Hindlimb muscle (tissue), 1 donor: ENCODE measurements at places on chromosomes 2 and 18. TPM values are rescaled to one million over a fixed set of nuclear protein-coding genes. Genes with fewer than 3 reads are reported as not detected.

LYPD1 gene
- 3.3 TPM for polyA plus RNA-seq

MEP1B gene
- polyA plus RNA-seq: not detected

PIEZO2 gene
- polyA plus RNA-seq: 19.0 TPM

GBX2 gene
- polyA plus RNA-seq: 0.22 TPM

NIF3L1 gene
- 15.3 TPM for polyA plus RNA-seq

RND3 gene
- 32.5 TPM for polyA plus RNA-seq

GCA gene
- polyA plus RNA-seq: 13.8 TPM

ADGRF3 gene
- polyA plus RNA-seq: 0.58 TPM

PRKAG3 gene
- 44.4 TPM for polyA plus RNA-seq

M1AP gene
- polyA plus RNA-seq: 0.27 TPM

EPHA4 gene
- polyA plus RNA-seq: 12.2 TPM

ESPNL gene
- 1.2 TPM for polyA plus RNA-seq

PROC gene
- 0.93 TPM for polyA plus RNA-seq

SP100 gene
- 19.5 TPM for polyA plus RNA-seq

ZNF516 gene
- polyA plus RNA-seq: 53.3 TPM

RBKS gene
- 1.4 TPM for polyA plus RNA-seq

CGREF1 gene
- 0.75 TPM for polyA plus RNA-seq

PTH2R gene
- polyA plus RNA-seq: 0.08 TPM

RBM44 gene
- 0.93 TPM for polyA plus RNA-seq
